ENCODE measurements at places on chromosomes 6 and 20. TPM values are rescaled to one million over a fixed set of nuclear protein-coding genes. Genes with fewer than 3 reads are reported as not detected.

TNNC2 gene
- total RNA-seq: not detected

MOCS1 gene
- 28.0 TPM for total RNA-seq

GPR6 gene
- total RNA-seq: not detected

BHLHE23 gene
- not detected for total RNA-seq

TM9SF4 gene
- total RNA-seq: 28.5 TPM
